Dermis microvascular lymphatic vessel endothelial cell (primary cell): ENCODE measurements at places on chromosomes 11 and 22.

GRCh38 chr11:34653851-34654482 is 33.1 kb downstream of the EHF start:
- DNase-seq, result no peak

- DNase-seq, result peak; percentile 43
Measured at GRCh38 chr11:3950996-3951660, 95.7 kb downstream of the STIM1 start.

- peak; percentile 63 for DNase-seq
Measured at GRCh38 chr11:19441752-19442553, 201.2 kb upstream of the E2F8 start.

DNA sequence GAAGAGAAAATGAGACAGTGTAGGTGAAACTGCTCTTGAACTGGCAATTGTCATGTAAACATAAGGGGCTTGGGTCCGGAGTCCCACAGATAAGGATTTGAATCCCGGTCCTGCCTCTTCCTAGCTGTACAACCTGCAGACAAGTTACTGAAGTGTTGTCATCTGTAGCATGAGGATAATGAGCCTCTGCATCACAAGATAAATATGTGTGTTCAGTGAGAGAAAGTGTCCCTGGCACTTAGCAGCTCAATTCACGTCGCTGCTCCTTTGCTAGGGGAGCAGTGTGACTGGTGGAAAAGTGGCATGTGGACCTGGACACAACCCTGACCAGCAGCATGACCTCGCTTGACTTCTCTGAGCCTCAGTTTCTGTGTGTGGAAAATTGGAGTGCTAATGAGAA is 73.7 kb upstream of the NECTIN1 start:
- no peak for DNase-seq

DNA sequence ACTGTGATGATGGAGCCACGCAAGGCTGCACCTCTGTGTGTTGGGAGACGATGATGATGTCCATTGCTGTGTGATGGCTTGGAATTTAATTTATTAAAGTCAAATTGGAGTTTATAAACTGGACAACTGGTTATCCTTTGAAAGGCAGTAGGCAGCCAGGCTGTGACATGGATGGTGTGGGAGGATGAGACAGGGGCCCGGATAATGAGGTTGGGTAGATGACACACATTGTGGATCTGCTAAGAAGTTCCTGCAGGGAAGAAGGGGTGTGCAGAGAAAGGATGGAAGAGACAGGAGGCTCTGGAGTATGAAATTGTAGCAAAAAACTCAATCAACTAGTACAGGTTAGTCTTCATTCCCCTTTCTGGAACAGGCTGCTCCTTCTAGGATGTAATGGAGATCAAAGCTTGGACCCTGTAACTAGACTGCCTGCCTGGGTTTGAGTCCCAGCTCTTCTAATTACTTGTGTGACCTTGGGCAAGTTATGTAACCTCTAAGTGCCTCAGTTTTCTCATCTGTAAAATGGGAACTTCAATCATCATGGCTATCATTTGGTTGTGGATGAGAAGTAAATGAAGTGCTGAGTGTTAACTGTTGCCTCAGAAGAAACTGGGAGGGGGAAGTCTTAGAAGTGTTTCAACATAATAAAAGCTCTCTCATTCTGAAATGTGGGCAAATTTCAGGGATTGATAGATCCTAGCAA is 4.2 kb upstream of the HINFP start:
- no peak for DNase-seq

DNA sequence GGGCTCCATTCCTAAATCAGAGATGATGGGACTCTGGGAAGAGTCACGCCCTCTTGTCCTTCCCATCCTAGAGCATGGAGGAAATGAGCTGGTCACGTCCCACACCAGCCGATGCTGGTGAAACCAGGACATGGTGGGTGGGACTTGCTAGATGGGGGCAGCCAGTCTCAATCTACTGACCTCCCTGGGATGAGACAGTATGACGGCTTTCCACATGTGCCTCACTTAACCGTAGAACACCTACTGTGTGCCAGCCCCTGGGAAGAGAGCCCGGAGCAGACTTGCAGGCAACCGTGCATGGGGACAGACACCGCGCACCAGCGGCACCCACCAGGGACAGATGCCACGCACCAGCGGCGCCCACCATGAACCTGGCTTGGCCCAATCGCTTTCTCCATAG is 3.8 kb downstream of the OSBPL5 start:
- DNase-seq, result no peak

GRCh38 chr22:39942439-39943230 is 17.6 kb upstream of the TMA7B start:
- no peak for DNase-seq

DNA sequence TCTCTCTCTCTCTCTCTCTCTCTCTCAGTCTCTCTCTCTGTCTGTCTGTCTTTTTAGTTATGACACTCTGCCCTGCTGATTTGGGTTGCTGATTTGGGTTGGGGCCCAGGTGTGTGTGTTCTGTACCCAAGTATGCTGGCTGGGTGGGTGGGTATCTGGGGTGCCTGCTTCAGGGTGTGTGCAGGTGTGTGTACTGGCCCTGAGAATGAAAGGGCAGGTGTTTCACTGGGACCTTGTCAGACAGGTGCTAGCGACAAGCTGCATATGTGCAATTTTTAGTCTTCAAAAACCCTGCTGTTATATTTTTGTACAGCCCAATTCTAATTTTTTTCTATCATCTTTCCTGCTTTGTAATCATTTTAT is 943 bp downstream of the CSF2RB start:
- no peak for DNase-seq
